ENCODE measurements at places on chromosomes 11 and 22.

- DNase-seq: no peak
These were observed 418.7 kb upstream of the CADM1 start for GRCh38 chr11:115922876-115923275.

DNA sequence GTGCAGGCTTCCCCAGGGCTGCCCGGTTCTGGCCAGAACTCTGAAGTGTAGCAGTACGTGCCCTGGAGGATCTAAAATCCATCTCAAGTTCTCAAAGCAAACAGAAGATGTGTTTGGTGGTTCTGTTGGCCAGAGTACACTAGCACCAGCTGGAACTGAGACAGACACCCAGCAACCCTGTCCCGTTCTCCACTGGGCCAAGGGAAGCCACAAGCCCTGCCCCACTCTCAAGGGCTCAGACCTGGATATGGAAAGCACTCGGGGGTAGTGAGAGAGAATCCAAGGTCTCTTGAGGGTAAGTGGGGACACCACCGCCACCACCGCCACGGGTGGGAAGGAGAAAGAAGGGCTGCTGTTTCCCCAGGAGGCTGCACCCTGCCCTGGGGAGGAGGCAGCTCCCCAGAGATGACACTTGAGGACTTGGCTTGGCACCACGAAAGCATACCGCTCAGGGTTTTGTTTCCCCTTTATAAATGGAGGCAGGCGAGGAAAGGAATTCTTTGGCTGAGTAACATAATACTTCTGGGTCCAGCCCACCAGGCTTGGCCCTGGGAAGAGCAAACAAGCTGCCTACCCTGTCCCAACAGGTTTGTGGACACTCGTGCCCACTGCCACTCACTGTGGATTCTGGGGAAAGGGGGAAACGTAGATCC is 56.1 kb upstream of the POU2AF1 start:
- DNase-seq: no peak

GRCh38 chr11:74272276-74272675 is 39.2 kb downstream of the P4HA3 start:
- DNase-seq: no peak

GRCh38 chr11:35944503-35945136 is 758 bp downstream of the LDLRAD3 start:
- DNase-seq: no peak

GRCh38 chr11:23590596-23591308 is 730.5 kb upstream of the CCDC179 start:
- DNase-seq: no peak

- no peak for DNase-seq
These were observed 1.5 kb downstream of the ZNF143 start for GRCh38 chr11:9462172-9462799.

DNA sequence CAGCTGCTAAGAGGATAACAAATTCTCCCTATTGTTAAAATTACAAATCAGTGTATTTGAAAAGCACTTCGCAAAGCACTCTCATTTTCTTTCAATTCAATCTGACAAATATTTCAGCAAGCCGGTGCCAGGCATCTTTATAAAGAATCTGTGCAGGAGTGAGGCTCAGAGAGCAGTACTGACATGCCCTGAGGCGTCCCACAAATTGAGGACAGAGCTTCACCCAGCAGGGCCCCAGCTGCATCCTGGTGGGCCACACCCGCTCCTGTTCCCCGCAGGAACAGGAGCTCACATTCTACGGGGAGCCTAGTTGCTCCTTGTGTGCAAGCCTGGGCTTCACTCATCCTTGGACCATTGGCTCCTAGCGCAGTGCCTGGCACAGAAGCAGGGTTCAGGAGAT is 60.9 kb upstream of the EIF3D start:
- DNase-seq: no peak
